GDM1 (cell line): ENCODE measurements at places on chromosomes 6 and 20.

DNA sequence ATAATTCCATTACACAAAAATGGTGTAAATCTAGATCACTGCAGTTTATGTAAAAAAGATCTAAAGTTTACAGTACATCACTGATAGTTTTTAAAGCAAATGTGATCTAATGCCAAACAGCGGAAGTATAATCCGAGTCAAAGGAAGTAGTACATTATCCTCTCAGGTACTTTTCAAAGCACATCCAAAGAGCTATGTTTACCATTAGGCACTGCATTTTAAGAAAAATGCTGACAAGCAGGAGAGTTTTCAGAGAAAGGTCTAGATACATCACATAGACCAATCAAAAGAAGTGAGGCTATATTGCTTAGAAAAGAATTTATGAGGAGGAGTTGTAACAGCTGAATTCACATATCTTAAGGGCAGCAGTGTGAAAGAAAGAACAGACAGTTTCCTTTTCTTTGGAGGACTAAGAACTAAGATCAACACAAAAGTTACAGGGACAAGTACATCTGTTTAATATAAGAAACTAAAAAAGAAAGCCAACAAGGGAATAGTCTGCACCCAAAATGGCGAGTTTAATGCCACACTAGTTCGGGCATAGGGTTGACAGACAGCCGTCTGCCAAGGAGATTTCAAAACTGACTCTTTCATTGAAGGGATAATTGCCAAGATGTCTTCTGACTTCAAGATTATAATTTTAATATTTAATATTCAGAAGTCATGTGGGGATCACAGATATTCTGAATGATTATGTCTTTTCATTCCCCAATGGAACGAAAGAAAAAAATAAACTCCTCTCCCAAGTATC, 1.4 kb downstream of the ZNF184 start:
- no peak for DNase-seq

- DNase-seq: no peak
Measured at GRCh38 chr6:10837622-10837994, 731 bp downstream of the MAK start.

DNA sequence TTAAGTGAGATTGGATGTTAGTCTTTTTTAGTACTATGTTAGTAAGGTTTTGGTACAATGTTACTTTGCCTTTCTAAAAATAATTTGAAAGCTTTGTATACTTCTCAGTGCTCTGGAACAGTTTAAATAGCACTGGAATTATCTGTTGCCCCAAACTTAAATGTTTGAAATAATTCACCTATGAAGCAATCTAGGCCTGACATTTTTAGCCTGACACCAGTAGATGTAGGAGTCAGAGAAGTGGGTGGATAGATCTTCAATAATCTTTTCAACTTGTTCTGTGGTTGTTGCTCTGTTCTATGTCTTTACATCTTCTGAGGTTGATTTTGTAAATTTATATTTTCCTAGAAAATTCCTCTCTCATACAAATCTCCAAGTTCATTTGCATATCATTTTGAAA, 103.1 kb upstream of the ADGRF1 start:
- no peak for DNase-seq

GRCh38 chr6:70955441-70956190, 1.2 kb downstream of the B3GAT2 start:
- DNase-seq: peak; percentile 69

- DNase-seq: no peak
Measured at GRCh38 chr20:22629927-22630326, 45.6 kb upstream of the FOXA2 start.

DNA sequence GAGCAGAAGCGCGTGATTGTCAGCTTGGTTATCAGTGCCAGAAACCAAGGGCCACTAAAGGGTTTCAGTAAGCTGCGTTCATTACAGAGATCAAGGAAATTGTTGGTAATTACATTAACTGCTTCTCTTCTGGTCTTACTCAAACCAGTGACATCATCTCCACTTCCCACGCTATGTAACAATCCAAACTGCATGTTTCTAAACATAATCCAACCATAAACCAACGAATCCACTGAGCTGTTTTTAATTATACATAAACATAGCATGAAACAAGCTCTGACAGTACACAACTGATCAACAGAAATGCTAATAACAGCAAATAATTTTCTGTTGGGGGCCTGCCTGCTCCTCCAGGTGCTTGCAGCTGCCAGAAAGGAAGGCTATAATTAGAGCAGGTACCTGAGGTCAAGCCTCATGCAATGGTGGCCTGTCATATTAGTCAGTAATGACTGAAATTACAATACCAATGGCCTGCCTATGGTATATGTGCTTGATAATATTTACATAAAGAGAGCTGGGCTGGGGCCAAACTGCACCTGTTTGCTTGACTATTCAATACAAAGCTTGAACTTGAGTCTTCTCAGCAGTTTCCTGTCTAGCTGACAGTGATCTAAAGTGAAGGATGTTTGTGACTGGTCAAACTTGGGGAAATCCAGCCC, 40.1 kb downstream of the ILRUN start:
- DNase-seq: no peak

- no peak for DNase-seq
Measured at GRCh38 chr6:89669002-89669401, 30.5 kb upstream of the LYRM2 start.

DNA sequence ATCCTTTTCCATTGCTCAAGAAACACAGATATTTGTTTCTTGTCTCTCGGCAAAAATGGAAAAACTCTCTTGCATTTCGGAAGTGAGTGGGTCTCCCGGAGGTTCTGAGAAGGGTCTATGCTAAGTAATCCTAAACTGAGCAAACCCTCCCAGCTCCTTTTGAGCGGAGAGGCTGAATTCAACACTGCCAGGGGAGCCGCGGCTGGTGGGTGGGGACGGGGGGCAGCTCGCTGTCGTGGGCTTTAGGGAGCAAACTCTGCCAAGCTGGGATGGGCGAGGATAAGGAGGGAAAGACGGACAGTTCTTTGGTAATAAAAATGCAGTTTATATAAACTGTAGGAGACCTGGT, 211.4 kb downstream of the FOXC1 start:
- DNase-seq: no peak

DNA sequence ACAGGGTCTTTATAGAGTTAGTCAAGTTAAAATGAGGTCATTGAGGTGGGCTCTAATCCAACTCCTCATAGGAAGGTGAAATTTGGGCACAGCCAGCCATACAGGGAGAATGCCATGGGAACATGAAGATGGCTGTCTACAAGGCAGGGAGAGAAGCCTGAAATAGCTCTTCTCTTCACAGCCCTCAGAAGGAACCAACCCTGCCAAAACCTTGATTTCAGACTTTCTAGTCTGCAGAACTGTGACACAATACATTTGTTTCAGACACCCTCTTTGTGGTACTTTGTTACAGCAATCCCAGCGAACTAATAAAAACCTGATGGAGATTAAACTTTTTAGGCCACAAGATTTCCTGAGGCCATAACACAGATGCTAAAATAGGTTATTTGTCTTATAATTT, 43.1 kb upstream of the HECA start:
- DNase-seq: no peak

GRCh38 chr6:43402820-43403219, 24.5 kb upstream of the ABCC10 start:
- DNase-seq: no peak

DNA sequence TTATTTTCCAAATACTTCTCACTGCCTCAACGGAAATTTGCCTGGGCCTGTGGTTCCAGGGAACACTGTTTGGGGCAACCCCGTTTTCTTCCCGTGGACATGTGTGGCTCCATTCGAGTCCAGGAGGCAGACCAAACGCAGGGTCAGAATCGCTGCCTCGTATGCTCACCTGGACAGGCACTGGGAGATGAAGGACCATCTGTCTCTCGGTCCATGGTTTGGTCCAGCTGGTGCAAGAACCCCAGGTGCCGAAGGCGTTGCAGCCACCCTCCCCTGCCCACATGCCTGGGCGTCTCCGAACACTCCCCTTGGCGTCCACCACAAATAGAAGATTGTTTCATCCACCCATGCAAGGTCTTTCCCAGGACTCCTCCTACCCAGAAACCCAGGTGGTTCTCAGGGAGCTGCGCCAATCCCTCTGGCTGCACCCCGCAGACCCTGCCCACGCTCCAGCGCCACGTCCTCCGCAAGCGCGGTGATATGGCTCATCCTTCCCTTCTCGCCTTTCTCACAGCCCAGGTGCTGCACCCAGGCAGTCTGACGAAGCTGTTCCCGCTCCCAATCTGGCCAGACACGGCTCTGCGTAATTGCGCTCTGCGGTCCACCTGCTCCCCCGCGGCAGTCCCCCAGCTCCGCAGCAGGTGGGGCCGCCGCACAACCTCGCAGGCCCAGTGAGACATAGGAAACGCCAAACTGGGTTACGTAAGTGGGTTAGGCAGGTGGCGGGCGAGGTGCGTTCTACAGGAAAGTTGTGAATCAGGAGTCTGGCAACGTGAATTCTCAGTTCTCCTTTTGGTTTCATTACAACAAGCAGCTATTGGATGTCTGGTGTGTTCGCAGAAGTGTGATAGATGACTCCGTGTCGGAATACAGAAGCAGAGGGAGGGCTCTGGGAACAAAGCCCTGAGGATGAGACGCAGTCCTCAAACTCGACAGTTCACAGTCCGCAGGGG, 146.2 kb upstream of the ECI2 start:
- no peak for DNase-seq

GRCh38 chr20:29079769-29080690, 2177.4 kb upstream of the DEFB115 start:
- DNase-seq: no peak

- no peak for DNase-seq
Measured at GRCh38 chr6:157218371-157219198, 104.7 kb downstream of the TMEM242 start.

GRCh38 chr6:149306967-149307366, 10.5 kb upstream of the TAB2 start:
- DNase-seq: no peak

DNA sequence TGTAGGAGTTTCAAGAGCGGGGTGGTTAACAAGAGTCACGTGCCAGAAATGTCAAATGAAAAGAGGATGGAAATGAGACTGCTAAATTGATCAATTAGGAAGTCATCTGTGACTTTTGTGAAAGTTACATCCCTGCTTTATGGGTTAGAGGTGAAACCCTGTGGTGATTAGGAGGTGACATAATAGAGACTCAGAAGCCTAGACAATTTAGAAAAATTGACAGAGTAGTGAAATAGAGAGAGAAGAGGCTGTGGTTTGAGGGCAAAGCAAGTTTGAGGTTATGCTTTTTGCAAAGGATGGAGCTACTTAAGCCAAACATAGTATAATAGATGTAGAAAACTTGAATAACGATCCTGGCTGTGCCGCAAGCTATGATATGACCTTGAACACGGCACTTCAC, 71.8 kb downstream of the IMPG1 start:
- no peak for DNase-seq

- no peak for DNase-seq
Measured at GRCh38 chr20:9286501-9287461, 217.9 kb downstream of the PLCB4 start.

DNA sequence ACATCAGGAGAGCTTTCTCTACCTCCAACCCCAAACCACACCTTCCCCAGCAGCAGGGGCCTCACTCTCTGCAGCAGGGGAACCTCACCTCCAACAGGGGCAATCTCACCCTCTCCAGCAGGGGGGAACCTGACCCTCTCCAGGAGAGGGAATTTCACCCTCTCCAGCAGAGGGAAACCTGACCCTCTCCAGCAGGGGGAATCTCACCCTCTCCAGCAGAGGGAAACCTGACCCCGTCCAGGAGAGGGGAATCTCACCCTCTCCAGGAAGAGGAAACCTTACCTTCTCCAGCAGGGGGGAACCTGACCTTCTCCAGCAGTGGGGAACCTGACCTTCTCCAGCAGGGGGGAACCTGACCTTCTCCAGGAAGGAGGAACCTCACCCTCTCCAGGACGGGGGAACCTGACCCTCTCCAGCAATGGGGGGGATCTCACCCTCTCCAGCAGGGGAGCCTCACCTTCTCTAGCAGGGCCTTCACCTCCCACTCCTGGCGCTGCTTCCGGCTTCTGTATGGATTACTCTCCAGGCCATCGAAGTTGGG, 3.1 kb downstream of the B3GALT4 start:
- peak; percentile 16 for DNase-seq

DNA sequence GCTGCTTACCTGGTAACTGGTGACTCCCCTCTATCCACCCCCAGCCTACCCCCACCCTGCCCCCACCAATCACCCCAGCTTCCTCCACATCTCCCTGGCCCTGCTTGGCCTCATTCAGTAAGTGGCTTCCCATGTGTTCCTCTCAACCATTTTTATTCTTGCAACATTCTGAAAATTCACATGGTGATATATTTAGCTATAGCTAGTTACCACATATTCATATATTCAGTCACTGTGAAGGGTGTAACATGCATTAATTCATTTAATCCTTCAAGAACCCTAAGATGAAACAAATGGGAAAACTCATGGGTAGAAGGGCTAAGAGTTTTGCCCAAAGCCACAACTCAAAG, 95.4 kb upstream of the CEP85L start:
- DNase-seq: no peak

GRCh38 chr20:3307725-3308124, 68.7 kb upstream of the SLC4A11 start:
- no peak for DNase-seq

DNA sequence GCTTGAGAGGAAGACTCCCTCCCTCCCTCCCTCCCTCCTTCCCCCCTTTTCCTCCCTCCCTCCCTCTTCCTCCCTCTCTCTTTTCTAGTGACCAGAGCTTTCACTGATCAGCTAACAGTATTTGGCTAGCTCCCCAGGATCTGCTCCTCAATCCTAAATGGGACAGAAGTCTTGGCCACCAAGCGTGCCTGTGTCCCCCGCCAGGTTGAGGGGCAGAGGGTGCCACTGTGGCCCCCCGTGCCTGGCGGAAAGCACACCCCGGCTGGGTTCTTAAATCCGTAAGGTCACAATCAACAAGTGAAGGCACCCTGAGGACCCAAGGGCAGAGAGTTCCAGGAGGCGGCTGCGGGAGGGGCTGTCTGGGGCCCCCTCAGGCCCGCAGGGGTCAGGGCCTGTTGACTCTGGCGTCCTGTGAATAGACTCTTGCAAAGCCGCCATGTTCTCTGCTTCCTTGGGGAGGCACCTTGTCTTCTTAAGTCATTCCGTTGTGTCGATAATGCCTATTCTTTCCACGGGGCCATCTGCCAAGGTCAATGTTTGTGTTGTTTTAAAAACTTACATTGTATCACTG, 38.9 kb upstream of the STX16 start:
- DNase-seq: no peak

GRCh38 chr6:7978736-7979135, 68.1 kb upstream of the TXNDC5 start:
- no peak for DNase-seq

DNA sequence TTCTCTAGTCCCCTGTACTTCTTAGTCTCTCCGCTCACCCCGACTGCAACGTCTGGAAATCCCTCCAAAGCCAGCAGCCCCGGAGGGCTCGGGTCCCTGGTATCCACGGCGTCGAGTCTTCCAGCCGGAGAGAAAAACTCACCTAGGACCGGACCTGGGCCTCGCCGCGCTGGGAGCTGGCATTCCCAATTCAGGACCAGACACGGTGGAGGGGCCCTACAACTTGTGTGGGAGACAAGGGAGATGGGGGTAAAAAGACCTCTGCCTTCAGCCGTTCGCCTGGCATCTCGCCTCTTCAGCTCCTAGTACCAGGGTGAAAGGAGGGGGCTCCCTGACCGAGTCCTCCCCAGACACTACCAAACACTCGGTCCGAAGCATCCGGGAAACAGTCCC, 64.3 kb downstream of the GPX5 start:
- no peak for DNase-seq
